ENCODE measurements at places on chromosomes 16 and 17.

DNA sequence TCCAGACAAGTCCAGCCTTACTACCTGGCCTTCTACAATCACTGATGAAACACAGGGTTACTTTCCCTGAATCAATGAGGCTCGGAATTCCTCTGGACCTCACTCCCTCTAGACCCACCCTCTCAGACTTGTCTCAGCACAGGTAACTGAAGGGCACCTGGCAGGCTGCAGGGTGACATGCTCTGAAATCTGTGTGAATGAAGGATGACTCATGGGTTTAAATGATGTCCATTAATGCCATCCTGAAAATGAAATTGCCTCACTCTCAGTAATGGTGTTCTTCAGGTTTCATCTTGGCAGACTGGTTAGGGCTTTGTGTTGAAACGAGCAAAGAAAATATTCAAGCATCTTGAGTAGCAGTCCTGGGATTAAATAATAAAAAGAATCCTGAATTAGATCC is 134.4 kb downstream of the MAF start:
- DNase-seq, result no peak

- DNase-seq, result no peak
Measured at GRCh38 chr17:54770836-54771235, 129.8 kb upstream of the TOM1L1 start.

DNA sequence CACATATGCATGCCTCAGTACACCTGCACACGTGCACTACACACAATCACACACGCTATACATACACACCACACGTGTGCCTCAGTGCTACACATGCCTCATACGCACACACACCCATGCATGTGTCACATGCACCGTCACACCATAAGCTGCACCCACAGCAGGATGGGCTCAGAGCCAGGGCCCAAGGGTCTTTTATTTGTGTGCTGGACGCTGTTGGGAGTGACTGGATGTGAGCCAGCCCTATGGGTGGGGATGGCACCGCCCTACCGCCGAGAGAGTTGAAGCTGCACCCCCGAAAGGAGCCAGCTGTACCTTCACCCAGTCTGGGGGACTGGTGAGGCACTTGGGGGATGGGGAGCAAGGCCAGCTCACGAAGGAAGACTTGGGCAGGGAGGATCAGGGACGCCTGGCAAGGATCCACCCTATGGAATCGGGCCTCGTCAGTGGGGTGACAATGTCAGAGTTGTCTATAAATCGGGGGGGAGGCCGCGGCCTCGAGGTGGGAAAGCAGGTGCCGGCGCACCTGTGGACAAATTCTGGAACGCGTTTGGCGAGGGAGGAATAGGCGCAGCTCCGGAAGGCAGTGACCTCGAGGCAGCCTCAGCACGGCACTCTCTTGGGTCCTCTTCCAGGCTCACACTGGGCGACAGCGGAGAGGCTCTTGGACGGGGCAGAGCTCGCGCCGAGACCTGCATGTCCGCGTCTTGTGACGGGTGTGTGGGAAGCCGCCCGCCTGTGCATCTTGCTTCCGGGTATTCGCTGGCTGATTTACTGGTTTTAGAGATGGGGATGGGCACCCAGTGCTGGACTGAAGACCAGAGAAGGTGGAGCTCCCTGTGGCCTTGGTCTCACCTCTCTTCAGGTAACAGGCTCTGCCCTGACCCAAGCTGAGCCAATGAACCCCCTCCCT is 7.3 kb downstream of the RGS11 start:
- no peak for DNase-seq

- DNase-seq, result no peak
Measured at GRCh38 chr16:89723279-89724250, 2.2 kb downstream of the ZNF276 start.
